ENCODE measurements at places on chromosomes 3 and 15. TPM values are rescaled to one million over a fixed set of nuclear protein-coding genes. Genes with fewer than 3 reads are reported as not detected.
A peak's percentile ranks its signal among the peaks of the same experiment; 100 is the strongest.

- no peak for DNase-seq
- no peaks in the 10 kb centered on the region for H3K36me3 ChIP-seq
- no peaks in the 10 kb centered on the region for H3K4me1 ChIP-seq
- H3K4me3 ChIP-seq = no peak overlapping the region
- H3K27me3 ChIP-seq = no peaks in the 10 kb centered on the region
- H3K27ac ChIP-seq = no peak overlapping the region
Measured at GRCh38 chr3:71994203-71994602, 209.3 kb upstream of the PROK2 start.

Gene FGD5
- 28.2 TPM for total RNA-seq

DNA sequence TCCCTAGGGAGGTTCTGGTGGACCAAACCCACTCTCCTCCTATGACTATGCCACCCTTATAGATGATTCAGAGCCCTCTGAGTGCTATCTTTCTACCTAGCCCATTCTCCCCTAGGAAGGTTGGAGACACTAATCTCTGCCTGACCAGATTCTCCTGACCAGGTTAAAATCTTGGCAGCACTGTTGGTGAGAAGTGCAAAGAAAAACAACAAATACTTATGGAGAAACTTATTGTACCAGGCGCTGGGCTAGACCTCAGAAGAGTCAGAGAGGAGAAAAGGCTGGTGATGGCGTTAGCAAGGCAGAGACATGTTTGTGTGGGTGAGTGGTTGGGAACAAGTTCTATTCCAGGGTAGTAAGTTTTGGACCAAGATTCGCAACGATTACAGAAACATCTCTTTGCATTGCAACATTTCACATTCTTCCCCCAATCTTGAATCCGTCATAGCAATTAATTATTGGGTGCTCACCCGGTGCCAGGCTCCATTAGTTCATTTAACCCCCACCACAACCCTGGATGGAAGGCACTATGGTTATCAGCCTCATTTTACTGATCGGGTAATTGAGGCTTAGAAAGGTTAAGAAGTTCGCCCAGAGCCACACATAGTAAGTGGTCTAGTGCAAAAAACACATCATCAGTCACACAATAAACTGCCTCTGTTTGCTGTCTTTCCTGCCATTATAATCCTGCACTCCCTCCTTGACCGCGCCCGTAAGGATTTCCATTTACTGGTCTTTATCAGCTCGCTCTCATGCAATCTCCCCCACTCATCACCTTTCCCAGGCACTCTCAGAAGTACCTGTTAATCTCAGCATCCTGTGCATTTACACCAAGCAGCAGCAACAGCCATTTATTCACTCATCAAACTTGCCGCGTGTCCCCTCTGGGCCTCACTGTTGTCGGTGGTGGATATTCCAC lies 655 bp upstream of the TSPAN3 start:
- peak overlapping the region; percentile 84 for H3K27ac ChIP-seq
- H3K36me3 ChIP-seq = no peaks in the 10 kb centered on the region
- H3K4me1 ChIP-seq = no peaks in the 10 kb centered on the region
- H3K27me3 ChIP-seq = no peaks in the 10 kb centered on the region
- no peak for DNase-seq

Gene GALNT15
- total RNA-seq = 215 TPM

DNA sequence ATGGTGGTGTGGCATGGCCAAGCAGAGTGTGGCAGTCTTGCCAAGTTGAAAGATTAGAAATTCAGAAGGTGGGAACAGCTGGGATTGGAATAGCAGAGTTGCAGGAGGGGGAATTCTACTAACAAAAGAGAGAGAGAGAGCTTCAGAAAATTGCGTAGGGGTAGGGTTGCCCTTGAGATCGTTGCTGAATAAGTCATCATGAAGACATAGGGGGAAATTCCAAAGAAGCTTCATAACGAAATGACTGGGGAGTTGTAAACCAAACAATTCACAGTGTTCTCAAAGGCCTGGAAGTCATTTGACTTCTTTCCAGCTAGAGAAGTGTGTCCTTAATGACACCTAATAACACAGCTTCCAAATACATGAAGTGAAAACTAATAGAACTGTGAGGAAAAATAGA lies 26.3 kb upstream of the TIPARP start:
- H3K36me3 ChIP-seq = no peaks in the 10 kb centered on the region
- H3K27me3 ChIP-seq = no peaks in the 10 kb centered on the region
- no peak for DNase-seq
- H3K27ac ChIP-seq = no peak overlapping the region

Gene CXCR6
- total RNA-seq = 4.5 TPM

GRCh38 chr15:72220687-72221086 lies 10.3 kb downstream of the PKM start:
- H3K27ac ChIP-seq = peak overlapping the region; percentile 35
- H3K27me3 ChIP-seq = no peaks in the 10 kb centered on the region
- H3K4me1 ChIP-seq = peaks cover 7% of the 10 kb centered on the region
- no peak overlapping the region for H3K4me3 ChIP-seq
- no peaks in the 10 kb centered on the region for H3K36me3 ChIP-seq

Gene SPRED1
- 28.1 TPM for total RNA-seq

Gene GPR156
- total RNA-seq = 0.64 TPM

GRCh38 chr3:117997201-117998049 lies 1037.2 kb downstream of the IGSF11 start:
- no peak overlapping the region for H3K27ac ChIP-seq
- no peaks in the 10 kb centered on the region for H3K4me1 ChIP-seq
- peaks cover 6% of the 10 kb centered on the region for H3K27me3 ChIP-seq
- no peaks in the 10 kb centered on the region for H3K36me3 ChIP-seq
- H3K4me3 ChIP-seq = peak overlapping the region; percentile 50
- peak; percentile 37 for DNase-seq

Gene CEP152
- 5.9 TPM for total RNA-seq

Gene EXD1
- total RNA-seq = not detected

Gene ZNF80
- total RNA-seq = 0.33 TPM

DNA sequence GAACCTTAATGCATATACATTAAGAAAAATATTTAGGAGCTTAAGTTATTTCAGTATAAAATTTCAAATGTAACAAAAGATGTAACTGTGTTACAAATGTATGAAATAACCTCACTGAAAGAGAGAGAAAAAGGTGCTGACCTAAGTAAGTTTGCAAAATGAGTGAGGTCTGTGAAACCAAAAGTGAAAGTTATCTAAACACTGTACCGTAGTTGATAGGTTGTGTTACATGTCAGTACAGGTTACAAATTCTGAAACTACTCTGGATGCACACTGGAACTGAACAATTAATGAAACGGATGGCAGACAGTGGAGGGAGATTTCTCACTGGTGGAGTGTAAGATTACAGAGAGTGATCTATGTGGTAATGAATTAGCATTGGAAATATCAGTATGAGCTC lies 420.7 kb downstream of the ZNF385D start:
- no peak for DNase-seq
- no peaks in the 10 kb centered on the region for H3K27me3 ChIP-seq
- no peak overlapping the region for H3K27ac ChIP-seq
- no peaks in the 10 kb centered on the region for H3K36me3 ChIP-seq
- H3K4me3 ChIP-seq = peak overlapping the region; percentile 54

DNA sequence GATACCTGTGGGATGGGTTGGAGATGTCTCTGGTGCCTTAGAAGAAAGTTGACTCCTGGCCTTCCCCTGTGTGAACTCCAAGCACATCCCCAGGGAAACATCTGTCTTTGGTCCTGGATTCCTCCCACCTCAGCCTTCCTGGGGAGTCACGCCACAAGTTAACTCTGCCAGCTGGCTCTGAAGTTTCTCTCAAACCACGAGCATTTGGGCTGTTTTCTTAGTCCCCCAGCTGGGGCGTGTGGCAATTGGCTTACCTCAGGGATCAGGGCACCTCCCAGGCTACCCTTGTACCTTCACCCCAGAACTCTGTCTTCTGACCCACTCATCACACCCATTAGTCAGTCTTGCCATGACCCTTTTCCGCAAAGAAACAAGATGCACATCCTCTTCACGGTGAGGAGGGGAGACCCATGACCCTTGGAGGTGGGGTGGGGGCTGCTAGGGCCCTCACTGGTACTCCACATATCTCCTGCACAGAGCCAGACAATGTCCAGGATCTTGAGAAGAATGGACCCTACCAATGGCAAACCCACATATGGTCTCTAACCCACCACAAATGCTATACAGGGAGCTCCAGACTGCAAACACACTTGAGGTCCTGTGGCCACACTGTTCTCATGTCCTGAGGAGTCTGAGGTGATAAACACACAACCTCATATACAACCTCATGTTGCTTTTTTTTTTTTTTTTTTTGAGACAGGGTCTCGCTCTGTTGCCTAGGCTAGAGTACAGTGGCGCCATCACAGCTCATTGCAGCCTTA lies 3.9 kb downstream of the NEIL1 start:
- no peak overlapping the region for H3K4me3 ChIP-seq
- H3K36me3 ChIP-seq = no peaks in the 10 kb centered on the region
- no peaks in the 10 kb centered on the region for H3K27me3 ChIP-seq

- DNase-seq = no peak
- peaks cover 4% of the 10 kb centered on the region for H3K4me1 ChIP-seq
- no peak overlapping the region for H3K4me3 ChIP-seq
- no peaks in the 10 kb centered on the region for H3K27me3 ChIP-seq
- H3K27ac ChIP-seq = no peak overlapping the region
Measured at GRCh38 chr3:42796332-42796885, 7.9 kb downstream of the HIGD1A start.

DNA sequence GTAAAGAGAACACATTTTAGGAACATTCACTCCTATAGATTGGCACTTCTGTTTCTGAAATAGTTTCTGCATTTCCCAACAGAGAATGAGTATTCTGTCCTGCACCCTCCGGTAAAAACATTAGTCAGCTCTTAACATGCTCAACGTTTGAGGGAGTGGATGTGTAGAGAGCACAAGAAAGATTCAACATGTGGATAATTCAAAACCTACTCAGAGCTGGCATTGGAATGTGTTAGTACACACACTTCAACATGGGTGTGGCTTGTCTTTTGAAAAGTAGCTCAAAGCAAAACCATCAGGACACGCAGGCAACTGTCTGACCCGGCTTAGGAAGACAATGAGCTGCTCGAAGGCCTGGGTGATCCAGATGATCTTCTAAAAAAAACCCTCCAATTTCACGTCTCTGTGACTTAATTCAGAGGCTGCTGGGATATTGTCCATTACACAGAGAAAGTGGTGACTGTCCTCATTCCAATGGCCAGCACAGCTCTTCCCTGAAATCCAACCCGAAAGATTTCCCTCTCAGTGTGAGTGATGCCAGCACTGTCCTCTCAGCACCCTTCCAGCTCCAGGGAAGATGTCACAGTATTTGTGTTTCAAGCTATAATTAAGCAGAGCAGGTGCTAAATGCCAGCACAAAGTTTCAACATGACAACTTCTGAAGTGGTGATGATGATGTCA lies 18.1 kb downstream of the FBN1 start:
- peak overlapping the region; percentile 63 for H3K27ac ChIP-seq
- no peak for DNase-seq
- H3K4me3 ChIP-seq = no peak overlapping the region
- H3K27me3 ChIP-seq = no peaks in the 10 kb centered on the region
- no peaks in the 10 kb centered on the region for H3K4me1 ChIP-seq

Gene FAM107A
- 17.7 TPM for total RNA-seq

Gene CCR2
- total RNA-seq = 2.2 TPM

Gene ISL2
- total RNA-seq = not detected

Gene OR5K2
- not detected for total RNA-seq

DNA sequence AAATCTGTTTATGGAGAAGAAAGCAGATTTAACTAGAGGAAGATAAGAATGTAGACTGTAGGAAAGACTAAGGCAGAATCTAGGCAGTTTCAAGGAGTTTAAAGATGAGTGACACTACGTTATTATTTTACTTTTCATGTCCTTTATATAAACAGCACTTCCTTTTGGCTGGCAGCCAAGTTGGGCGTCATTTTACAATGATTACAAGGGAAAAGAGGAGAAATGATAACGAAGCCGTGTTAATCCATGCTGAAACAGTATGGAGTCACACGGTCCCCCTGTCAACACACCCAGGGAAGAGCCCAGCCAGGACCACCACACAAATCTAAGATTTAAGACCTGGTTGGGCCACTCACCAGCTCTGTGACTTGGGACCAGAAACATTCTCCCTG lies 83.7 kb upstream of the NEO1 start:
- H3K36me3 ChIP-seq = no peaks in the 10 kb centered on the region
- no peaks in the 10 kb centered on the region for H3K4me1 ChIP-seq
- DNase-seq = no peak
- H3K4me3 ChIP-seq = no peak overlapping the region
- H3K27me3 ChIP-seq = no peaks in the 10 kb centered on the region

GRCh38 chr3:128875556-128876120 lies 3.8 kb upstream of the ACAD9 start:
- no peak overlapping the region for H3K4me3 ChIP-seq
- DNase-seq = no peak
- no peaks in the 10 kb centered on the region for H3K4me1 ChIP-seq
- no peaks in the 10 kb centered on the region for H3K36me3 ChIP-seq

DNA sequence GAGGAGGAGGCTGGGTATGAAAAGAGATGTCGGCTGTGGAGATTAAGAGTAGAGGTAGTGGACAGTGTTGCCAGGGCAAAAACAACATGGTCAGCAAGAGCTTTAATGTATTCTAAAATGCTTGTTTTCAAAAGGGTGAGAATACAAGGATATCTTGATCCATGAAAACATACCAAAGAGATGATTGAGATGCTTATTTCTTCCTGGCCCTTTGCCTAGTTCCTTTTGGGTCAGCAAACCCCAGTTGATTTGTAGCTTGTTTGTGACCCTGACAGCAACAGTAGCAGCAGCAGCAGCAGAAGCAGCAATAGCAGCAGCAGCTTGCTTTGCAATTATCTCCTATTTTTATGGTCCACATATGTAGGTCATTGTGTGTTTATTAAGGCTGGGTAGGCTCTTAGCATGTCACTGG lies 337.3 kb downstream of the LPP start:
- H3K36me3 ChIP-seq = peaks cover 2% of the 10 kb centered on the region
- H3K4me1 ChIP-seq = no peaks in the 10 kb centered on the region

Gene TMCO5A
- not detected for total RNA-seq

GRCh38 chr3:184337399-184337714 lies at the start of gene FAM131A:
TSS of gene FAM131A (plus strand) at chr3:184337600. CDS start at chr3:184337631, 31 bp downstream.
- peaks cover 5% of the 10 kb centered on the region for H3K36me3 ChIP-seq
- peaks cover 8% of the 10 kb centered on the region for H3K4me1 ChIP-seq

Gene SAXO2
- 2.8 TPM for total RNA-seq

GRCh38 chr3:15932348-15933300 lies 134.8 kb upstream of the ANKRD28 start:
- H3K4me1 ChIP-seq = no peaks in the 10 kb centered on the region
- H3K4me3 ChIP-seq = no peak overlapping the region
- H3K36me3 ChIP-seq = no peaks in the 10 kb centered on the region
- no peak for DNase-seq
- no peak overlapping the region for H3K27ac ChIP-seq

DNA sequence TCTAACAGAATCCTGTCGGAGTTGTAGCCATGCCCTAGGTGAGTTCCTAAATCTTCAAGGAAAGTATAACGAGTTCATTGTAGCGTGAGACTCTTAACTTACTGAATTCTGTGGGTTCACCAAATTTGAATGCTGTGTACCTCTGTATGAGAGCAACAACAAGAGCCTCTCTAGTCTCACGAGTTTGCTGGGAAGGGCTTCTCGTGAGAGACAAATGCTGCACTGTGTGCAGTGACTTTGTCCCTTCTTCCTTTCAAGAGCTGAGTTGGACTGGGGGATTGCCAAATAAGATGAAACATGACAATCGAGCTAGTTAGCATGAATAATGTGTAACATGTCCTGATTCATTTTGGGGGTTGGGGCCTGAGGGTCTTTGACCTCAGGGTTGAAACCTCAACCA lies 32.2 kb downstream of the KAT2B start:
- H3K4me1 ChIP-seq = no peaks in the 10 kb centered on the region
- peak overlapping the region; percentile 67 for H3K27ac ChIP-seq
- DNase-seq = no peak
- no peak overlapping the region for H3K4me3 ChIP-seq
- H3K27me3 ChIP-seq = no peaks in the 10 kb centered on the region
